Smooth muscle cell of trachea (primary cell): ENCODE measurements at places on chromosomes 1 and 21. TPM values are rescaled to one million over a fixed set of nuclear protein-coding genes. Genes with fewer than 3 reads are reported as not detected.

PLPPR4 gene
- 1.9 and 3.3 TPM in 2 replicates for total RNA-seq

POLR3C gene
- total RNA-seq, result 44.7 and 50.9 TPM in 2 replicates

C8A gene
- total RNA-seq, result under 0.01 TPM in 1 of 2 replicates, not detected in the other

INKA2 gene
- 0.29 and 2.6 TPM in 2 replicates for total RNA-seq

EIF2D gene
- 54.1 and 62.4 TPM in 2 replicates for total RNA-seq

TNNT2 gene
- total RNA-seq, result not detected in 2 replicates

NAXE gene
- total RNA-seq, result 61.2 and 85.8 TPM in 2 replicates

ANGEL2 gene
- 58.1 and 68.7 TPM in 2 replicates for total RNA-seq

LCE6A gene
- total RNA-seq, result not detected in 2 replicates

LIN28A gene
- not detected in 2 replicates for total RNA-seq

PIGR gene
- total RNA-seq, result not detected in 2 replicates

PPIAL4G gene
- not detected in 2 replicates for total RNA-seq

PROK1 gene
- total RNA-seq, result not detected in 2 replicates

RGSL1 gene
- total RNA-seq, result not detected in 2 replicates

IVL gene
- not detected in 2 replicates for total RNA-seq

TMEM269 gene
- total RNA-seq, result 0.15 and 0.17 TPM in 2 replicates

AADACL4 gene
- total RNA-seq, result not detected in 2 replicates

TCHH gene
- under 0.01 TPM in 1 of 2 replicates, not detected in the other for total RNA-seq

SSBP3 gene
- 10.5 and 18.9 TPM in 2 replicates for total RNA-seq

WNT2B gene
- 3.2 and 9.9 TPM in 2 replicates for total RNA-seq

MSH4 gene
- under 0.01 and 0.33 TPM in 2 replicates for total RNA-seq

PRAMEF18 gene
- not detected in 2 replicates for total RNA-seq

HCRTR1 gene
- total RNA-seq, result not detected in 2 replicates

FCMR gene
- total RNA-seq, result 0.29 TPM in 1 of 2 replicates, not detected in the other

PADI2 gene
- under 0.01 and 0.15 TPM in 2 replicates for total RNA-seq

ACKR1 gene
- total RNA-seq, result not detected in 2 replicates

HLX gene
- 2.6 and 8.9 TPM in 2 replicates for total RNA-seq
